ENCODE measurements at places on chromosomes 12 and 14.

GRCh38 chr12:52147367-52147963 is 44.3 kb downstream of the KRT80 start:
- peak; percentile 98 for DNase-seq

DNA sequence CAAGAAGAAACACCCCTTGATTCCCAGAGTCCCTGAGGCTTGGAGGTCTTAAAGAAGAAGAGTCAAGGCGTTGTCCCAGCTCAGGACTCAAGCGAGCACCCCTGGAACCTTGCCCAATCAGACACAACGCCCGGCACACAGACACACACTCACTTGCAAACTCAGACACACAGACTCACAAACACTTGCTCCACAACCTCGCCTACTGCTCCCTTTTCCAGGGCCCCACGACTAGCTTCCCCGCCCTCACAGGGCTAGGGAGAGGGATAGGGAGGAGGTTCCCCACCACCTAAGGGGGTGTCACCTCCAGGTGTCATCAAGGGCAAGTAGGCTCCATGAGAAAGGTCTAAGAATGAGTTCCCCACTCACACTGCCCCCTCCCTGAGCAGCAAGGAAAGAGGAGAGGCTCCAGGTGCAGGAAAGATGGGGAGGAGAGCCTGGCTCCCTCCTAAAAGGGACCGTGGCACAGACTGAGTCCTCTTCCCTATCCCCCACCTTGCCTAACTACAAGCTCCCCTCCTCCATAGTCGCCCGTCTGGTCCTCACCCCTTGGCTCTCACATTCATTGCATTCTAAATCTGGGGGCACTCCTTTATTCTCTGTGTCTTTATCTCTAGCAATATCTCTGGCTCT is 717 bp downstream of the WNT10B start:
- no peak for DNase-seq

- DNase-seq, result no peak
These were observed 242.3 kb downstream of the NRXN3 start for GRCh38 chr14:78412475-78412874.

DNA sequence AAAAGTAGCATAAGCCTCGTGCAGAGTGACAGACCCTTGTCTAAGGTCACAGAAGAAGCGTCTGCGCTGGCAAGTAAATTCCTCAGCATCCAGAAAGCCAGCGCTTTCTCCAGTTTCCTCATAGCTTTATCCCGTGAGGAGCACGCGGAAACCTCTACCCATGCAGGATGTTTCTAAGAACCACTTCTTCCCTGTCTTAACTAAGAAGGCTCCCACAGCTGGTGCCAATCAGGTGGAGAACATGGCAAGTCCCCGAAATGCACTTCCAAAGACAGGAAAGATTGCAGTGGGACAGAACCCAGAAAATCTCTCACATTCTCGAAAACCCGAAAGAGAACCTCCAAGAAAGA is 968 bp upstream of the ARID4A start:
- DNase-seq, result no peak

DNA sequence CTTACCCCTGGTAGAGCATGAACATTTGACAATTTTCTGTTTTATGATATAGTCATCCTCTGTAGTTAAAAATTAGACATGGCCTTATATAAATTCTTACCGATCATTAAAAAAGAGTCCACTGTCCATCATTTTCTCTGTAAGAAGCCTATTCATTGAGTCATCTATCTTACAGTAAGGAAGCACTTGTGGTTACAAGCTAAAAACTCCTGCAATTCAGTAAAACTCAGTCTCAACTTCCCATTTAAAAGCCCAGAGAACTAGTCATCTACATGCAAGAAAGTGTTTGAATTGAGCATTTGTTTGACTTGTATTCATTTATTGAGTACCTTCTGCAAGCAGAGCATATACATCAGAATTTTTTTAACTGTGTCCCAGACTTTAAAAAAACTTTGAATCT is 63.3 kb downstream of the GTF2A1 start:
- no peak for DNase-seq

GRCh38 chr14:100350986-100351385 is 27.8 kb downstream of the SLC25A47 start:
- DNase-seq, result no peak

- DNase-seq, result no peak
These were observed 4.3 kb downstream of the HOXC9 start for GRCh38 chr12:54004063-54004840.

GRCh38 chr14:74893614-74894091 is 11.9 kb downstream of the DLST start:
- no peak for DNase-seq

- DNase-seq, result no peak
These were observed 73.3 kb upstream of the HECTD1 start for GRCh38 chr14:31280871-31281220.

GRCh38 chr12:10031771-10032175 is 1.3 kb downstream of the CLEC9A start:
- peak; percentile 85 for DNase-seq

DNA sequence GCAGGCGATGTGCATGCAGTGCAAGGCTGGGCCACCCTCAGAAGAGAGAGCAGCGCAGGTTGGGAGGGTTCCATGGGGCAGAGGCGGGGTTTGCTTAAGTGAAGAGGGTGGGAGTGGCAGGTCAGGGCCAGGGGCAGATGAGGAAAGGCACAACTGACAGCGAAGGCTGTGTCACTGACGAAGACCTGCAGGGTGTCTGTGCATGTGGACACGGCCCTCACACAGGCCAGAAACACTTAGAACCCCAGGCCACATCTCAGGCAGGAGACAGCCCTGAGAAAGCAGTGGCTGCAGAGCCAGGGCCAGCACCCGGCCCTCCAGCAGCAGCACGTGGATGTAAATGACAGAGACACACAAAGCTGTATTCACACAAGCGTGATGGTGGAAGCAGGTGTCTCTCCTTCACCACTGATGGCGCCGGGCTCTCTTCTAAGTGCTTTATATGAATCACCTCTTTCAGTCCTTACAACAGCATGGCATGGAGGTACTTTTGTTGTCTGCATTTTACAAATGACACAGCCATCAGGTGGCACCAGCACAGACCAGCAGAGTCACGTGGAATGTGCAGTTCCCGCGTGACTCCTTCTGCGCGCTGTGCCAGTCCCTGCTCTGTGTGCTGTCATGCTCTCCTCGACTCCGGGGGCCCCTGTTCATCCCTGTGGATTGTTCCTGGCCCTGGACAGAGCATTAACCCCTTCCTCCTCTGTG is 54.6 kb downstream of the TSPAN11 start:
- no peak for DNase-seq

DNA sequence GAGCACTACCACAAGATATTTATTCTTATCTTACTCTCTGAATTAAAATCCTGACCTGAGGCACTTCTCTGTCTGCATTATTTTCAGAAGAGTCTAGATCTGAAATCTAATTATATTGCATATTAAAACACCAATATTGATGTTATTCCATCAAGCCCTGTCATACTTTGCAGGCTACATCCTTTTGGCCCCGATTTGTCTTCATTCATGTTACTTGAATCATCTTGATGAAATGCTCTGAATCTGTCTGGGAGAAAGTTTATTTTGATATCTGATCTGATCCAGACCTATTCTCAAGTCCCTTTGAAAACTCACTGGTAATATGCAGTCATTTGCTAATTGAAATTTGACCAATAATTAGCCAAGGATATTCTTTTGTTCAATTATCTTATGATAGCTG is 79.9 kb downstream of the BBS10 start:
- DNase-seq, result no peak

GRCh38 chr12:10617863-10618262 is 4.5 kb upstream of the MAGOHB start:
- DNase-seq, result no peak

- DNase-seq, result no peak
These were observed 377.6 kb upstream of the ATP2B1 start for GRCh38 chr12:90086281-90086680.

DNA sequence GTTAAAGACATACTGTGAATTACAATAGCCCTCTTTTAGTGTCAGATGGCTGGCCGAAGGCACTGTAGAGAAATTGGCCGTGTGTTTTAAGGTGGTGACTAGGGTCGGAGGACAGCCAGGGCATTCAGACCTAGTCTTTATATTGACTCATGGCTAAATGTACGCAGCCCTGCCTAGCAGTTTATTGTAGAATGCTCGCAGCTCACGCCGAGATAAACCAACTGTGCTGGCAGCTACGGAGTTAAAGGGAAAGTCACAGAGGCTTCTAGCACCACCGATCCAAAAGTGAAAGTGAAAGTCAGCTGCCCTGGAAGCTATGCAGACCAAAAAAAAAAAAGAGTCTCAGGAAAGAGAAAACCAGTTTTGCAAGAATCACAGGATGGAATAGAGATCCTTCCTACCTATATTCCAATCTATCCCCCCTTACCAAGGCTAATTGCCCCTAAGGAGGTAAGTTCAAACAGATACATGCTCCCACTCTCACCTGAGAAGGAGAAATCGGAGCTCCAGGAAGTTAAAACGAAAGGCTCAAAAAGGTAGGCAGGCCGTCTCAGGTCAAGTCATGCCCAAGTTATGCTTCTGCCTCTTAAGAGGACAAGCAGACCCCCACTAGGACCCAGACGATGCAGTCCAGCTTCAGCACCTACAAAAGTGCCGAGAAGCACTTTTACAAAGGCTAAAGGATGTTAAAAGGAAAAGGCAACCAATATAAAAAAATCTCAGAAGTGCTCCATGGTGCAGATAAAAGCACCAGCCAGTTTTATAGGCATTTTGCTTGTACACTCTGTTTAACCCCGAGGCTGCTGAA is 24.8 kb downstream of the KLRK1 start:
- DNase-seq, result peak; percentile 62

DNA sequence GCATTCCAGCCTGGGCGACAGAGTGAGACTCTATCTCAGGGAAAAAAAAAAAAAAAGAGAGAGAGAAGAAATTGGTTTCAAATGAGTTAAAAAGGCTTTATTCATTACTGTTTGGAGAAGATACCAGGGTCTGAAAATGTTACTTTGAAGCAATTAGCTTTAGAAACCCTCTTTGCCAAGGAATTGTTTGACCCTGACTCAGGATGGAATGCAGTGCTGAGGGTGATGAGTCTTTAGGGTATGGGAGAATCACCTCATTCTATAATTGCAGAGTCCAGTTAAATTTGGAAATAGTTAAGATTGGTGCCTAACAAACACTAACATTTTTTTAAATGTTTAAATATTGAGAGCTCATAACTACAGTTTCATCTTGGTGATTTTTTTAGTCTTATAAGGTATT is 13.3 kb downstream of the RAP1B start:
- peak; percentile 22 for DNase-seq

GRCh38 chr12:5220835-5221234 is 177.2 kb downstream of the KCNA5 start:
- peak; percentile 65 for DNase-seq

DNA sequence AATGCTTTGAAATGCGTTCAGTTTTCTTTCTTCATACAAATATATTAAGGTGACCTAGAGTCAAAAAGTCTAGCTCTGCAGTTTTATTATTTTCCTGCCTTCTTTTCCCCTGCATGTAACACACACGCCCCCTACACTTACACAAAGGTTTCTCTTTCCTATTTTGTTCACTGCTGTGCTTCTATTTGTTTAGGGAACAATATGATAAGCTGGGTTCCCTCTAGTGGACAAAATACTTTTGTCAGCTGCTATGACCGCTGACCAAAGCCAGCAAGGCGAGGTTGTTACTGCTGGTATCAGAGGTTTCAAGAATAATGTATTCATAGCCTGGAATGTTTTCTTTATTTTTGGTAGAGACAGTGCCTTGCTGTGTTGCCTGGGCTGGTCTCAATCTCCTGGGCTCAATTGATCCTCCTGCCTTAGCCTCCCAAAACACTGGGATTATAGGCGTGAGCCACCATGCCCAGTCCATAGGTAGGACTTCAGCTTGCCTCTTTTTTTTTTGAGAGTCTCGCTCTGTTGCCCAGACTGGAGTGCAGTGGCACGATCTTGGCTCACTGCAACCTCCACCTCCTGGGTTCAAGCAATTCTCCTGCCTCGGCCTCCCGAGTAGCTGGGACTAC is 33.4 kb downstream of the FNTB start:
- DNase-seq, result peak; percentile 51

DNA sequence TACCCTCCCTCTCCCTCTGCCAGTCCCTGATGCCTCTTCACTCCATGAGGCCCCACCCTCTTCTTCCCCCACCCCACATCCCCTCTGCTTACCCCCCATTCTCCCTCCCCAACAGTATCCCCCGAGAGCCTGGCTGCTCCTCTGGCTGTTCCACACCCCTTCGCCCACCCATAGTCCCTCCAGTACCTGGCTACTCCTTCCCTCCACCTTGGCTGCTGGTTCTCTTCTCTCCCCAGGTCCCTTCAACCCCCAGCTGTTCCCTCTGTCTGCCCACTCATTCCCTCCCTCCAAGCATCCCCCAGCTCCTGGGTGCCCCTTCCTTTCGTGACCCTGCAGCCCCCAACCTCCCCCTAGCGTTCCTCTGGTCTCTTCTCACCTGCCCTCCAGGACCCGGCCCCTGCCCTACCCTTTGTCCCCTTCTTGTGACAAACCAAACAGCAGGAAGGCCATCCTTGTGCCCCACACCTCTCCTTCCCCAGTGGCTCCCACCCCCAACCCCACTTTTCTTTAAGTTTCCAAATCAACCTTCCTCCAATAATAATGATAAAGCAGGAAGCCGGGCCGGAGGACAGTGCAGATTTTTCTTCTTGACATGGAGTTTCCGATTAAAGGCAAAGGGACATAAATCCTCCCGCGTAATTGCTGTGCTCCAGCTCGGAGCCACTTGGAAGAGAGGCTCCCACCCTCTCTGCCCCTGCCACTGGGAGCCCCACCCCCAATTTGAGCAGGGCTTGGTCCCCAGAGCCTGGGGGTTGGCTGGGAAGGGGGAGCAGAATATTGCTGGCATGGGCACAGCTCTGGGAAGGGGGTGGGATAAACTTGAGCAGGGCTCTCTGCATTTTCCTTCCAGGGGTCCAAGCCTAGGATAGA is 40.0 kb downstream of the SMUG1 start:
- DNase-seq, result no peak

GRCh38 chr12:123388951-123389559 is 5.1 kb downstream of the KMT5A start:
- DNase-seq, result no peak

DNA sequence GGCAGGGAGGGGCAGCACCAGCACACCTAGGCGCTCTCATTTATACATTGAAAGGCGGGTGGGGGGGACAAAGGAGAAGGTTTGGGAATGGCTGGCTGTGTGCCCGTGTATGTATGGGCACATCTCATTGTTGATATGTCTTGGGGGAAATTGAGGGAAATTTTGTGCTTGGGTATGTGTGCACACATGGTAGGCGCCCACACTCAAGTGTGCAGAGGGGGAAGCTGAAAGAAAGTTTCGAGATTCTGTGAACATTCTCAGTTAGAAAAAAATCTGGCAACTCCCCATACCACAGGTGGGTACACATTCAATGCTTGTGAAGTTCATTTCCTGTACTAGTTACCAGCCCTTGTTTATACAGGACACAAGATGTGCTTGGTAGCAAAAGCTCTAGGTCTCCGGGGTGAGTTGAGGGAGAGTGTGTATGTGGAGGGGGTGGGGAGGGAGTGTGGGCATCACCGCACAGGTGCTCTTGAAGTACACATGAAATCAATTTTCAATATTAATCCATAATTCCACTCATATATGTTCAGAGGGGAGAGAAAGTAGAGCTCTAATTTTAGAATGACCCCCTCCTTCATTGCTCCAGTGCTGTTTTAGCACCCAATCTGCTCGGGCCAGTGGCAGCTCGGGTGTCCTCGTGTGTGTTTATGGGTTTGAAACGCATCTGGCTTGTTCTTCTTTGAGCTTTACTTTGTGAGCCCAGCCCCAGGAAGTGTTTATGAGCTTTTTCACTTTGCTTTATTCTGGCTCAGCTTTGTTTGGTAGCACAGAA is 286.0 kb downstream of the ZFP36L1 start:
- no peak for DNase-seq

- DNase-seq, result no peak
These were observed 2.5 kb upstream of the PAPLN start for GRCh38 chr14:73234586-73235394.
